ENCODE measurements at places on chromosomes 7 and 10. TPM values are rescaled to one million over a fixed set of nuclear protein-coding genes. Genes with fewer than 3 reads are reported as not detected.

- DNase-seq, result no peak
Measured at GRCh38 chr10:58963101-58963534, 213.3 kb upstream of the PHYHIPL start.

- no peak for DNase-seq
Measured at GRCh38 chr10:29030900-29031299, 258.0 kb upstream of the LYZL1 start.

GRCh38 chr10:107166403-107166802 lies 1.9 kb upstream of the SORCS1 start:
- no peak for DNase-seq

GRCh38 chr7:92732316-92733036 lies 103.9 kb downstream of the CDK6 start:
- no peak for DNase-seq

DNA sequence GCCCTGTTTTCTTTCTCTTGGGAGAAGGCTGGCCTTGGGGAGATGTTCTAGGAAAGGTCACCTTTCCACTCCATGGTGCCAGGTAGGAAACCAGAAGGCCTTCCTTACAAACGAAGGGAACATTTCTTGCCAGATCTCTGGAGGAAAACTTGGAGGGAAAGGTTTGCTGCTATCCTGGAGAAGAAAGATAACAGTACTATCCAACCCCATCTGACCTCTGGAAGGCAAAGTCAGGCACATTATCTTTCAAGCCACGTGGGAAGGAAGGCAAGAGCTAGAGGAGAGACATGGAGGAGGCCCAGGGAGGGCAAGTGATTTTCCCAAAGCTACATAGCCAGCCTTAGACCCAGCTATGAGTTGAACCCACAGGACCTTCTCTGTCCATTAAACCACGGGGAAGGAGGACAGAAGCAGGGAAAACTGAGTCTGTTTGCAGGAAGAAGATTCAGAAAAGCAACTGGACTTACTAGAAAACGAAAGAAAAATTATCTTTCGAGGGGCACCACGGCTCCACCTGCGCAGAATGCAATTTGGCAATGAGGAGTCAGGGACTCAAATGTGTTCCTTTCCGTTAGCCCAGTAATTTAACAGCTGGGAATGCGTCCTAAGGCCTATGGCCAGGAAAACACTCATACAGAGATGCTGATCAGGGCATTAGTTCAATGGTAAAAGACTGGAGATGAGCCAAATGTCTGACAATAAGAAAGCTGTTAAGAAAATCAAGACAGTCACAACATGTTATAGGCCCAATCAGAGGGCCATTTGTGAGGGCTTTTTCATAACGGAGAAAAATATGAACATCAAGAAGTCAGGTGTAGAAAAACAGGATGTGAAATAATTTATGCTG lies 32.0 kb upstream of the PSAP start:
- no peak for DNase-seq

GRCh38 chr10:71032887-71033286 lies 144.5 kb upstream of the PCBD1 start:
- DNase-seq, result no peak

GRCh38 chr10:61684894-61685507 lies 22.3 kb downstream of the CABCOCO1 start:
- DNase-seq, result no peak

- no peak for DNase-seq
Measured at GRCh38 chr7:139830292-139830691, 1.2 kb downstream of the TBXAS1 start.

GRCh38 chr7:101486433-101487104 lies 123.9 kb downstream of the COL26A1 start:
- no peak for DNase-seq

DNA sequence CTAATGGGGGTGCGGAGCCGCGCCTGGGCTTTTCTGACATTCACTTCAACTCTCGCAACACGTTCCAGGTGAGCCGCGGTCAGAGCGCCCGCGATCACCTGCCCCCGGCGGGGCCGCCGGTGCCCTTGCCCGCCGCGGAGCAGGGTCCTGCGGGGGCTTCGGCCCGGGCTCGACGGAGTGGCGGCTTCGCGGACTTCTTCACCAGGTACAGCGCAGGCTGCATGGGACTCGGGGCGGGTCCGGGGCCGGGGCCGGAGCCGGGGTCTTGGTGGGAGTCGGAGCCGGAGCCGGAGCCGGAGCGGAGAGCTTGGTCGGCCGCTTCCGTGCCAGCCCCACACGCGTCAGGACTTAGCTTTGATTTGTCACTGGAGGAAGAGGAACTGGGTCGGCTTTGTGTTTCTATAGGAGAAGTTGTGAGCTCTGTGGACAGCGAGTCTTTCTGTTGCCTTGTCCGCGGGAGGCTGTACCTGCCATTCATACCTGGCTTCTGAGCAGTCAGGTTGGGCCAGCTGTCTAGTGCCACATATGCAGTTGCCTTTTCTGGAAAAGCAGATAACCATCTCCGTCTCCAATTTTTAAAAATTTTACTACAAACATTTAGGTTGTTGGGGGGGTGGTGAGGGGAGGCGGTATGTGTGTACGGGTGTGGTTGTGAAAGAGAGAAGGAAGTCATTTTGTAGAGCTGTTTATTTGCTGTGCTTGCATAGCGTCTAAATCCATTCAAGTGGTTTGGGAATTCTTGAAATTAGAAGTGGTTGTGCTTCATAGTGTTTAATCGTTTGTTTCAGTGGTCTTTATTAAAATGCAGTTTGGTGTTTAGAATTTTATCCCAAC lies 1.3 kb downstream of the TBC1D12 start:
- DNase-seq, result peak; percentile 26

DNA sequence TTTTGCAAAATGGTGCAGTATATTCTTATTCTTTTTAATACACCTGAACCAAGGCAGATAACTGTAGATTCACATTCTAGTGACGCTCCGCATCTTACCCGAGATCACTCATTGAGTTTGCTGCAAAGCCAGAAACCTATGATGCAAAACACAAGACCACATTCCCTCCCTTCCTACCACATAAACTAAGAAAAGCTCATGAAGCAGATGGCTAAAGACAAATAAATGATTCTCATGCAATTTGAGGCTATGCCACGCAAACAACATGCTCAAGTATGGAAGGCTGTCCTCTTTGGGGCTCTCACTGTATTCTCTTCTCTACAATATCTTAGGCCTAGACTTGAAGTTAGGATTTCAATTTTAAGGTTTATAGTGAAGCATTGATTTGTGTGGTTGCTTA lies 95.0 kb upstream of the BMPER start:
- no peak for DNase-seq

DNA sequence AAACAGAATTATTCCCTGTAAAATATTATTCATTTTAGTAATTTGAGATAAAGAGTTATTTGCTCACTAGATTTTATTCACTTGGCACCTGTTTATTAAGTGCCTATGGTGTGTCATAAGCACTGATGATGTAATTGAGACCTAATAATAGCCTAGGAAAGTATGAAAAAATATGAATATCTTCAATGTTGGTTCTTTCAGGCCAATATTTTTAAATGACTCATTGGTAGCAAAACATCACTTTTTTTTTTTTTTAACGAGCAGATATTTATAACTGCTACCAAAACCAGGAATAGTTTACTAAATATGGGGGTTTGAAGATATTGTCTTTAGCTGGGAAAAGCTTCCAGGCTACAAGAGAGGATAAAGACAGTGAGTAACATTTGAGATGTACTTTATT lies 228.0 kb downstream of the PRKG1 start:
- DNase-seq, result no peak

GRCh38 chr10:50508315-50509051 lies 115.3 kb downstream of the SGMS1 start:
- DNase-seq, result peak; percentile 41

GRCh38 chr7:21092766-21093702 lies 306.3 kb upstream of the SP8 start:
- no peak for DNase-seq

GRCh38 chr7:66250711-66251110 lies 45.6 kb downstream of the TPST1 start:
- no peak for DNase-seq

GRCh38 chr7:138663725-138664710 lies 37.1 kb downstream of the SVOPL start:
- DNase-seq, result peak; percentile 27

DNA sequence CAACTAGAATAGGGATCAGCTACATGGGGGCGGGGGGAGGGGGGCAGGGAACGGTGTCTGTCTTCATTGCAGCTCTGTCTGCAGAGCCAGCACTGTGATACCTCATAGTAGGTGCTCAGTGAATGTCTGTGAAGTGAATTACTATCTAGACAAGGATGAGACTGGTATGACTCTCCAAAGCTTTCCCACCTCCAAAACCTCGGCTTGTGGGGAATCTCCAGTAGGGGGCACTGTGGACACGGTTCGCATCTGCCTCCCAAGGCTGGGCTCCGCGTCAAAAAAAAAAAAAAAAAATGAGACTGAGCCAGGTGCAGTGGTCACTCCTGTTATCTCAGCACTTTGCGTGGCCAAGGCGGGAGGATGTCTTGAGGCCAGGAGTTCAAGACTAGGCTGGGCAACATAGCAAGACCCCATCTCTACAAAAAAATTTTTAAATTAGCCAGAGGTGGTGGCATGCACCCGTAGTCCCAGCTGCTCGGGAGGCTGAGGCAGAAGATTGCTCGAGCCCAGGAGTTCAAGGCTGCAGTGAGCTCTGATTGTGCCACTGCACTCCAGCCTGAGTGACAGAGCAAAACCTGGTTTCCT lies 9.6 kb downstream of the TRIM56 start:
- DNase-seq, result peak; percentile 43

DNA sequence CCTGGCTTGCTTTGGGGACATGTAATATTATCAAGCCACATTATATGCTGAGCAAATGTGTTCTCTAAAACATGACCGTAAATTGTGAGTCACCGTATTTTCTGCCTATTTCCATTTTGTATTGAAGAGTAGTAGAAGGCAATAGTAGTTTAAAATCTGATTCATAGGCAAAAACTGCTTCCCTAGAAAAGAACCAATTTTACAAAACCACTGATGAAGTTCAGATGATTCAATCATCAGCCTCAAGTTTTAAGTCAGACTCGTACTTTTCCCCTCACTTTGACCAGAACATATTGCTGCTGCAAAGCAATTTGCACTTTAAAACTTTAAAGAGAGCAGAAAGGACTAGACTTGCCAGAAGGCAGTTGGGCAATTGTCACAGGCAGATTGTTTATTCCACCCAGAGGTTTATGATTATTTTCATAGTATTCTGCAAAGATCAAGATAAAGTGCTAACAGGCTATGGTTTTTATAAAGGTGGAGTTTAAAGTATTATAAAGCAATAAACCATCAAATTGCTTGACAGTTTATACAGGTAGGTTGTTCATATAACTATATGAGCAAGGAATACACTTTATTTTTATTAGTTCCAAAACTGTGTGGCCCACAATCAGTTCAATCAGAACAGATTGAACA lies 168.2 kb downstream of the ETV1 start:
- no peak for DNase-seq

GRCh38 chr7:151748733-151749132 lies 128.2 kb downstream of the PRKAG2 start:
- no peak for DNase-seq

DNA sequence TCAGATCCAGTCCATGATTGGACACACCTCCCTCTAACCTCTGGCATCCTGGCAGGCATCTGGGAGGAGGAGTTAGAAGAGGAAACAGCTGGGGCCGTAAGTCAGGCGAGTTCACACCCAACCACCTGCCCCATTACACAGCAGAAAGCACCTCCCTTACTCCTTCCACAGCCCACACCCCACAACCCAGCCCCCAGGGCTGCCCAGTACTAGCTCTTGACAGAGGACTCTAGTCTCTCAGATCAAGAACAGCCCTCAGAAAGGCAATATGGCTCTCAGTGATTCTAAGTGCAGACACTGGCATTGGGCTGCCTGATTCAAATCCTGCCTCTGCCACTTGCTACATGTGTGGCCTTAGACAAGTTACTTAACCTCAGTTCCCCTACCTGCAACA lies 34.1 kb downstream of the KCNMA1 start:
- peak; percentile 47 for DNase-seq

DNA sequence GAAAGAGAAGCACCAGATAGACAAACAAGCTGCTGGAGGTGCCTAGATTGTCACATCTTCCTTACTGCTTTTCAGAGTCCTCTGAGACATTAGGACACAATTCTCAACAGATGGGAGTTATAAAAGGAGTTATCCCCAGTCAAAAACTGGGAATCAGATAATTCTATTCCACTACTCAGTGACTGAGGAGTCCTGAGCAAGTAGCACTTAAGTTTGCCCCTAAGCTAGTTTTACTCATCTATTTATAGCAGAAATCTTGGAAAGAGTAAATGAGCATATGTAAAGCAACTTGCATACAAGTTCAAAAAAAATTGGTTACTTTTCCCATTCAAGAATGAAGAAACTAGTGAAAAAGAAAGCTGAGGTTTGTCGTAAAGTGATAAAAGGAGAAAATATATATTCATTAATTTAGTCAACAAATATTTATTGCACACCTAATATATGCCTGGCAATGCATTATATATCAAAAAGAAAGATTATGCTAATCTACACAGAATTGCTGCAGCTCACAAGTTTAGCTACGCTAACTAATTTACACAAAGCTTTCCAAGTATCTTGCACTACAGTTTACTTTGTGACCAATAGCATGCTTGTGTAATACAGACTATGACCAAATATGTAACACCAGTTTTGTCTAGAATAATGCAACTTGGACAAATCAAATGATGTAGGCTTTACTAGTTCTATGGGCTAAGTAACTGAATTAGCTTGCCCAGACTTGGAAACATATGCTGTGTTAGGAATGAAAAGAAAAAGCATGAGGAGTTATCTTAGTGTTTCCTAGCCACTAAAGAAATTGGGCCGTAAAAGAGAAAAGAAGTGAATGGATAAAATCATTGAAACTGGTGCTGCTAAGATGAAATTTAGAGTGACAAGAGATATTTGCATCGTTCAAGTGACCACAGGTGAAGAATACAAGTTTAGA lies 106.3 kb downstream of the GRM3 start:
- no peak for DNase-seq

DNA sequence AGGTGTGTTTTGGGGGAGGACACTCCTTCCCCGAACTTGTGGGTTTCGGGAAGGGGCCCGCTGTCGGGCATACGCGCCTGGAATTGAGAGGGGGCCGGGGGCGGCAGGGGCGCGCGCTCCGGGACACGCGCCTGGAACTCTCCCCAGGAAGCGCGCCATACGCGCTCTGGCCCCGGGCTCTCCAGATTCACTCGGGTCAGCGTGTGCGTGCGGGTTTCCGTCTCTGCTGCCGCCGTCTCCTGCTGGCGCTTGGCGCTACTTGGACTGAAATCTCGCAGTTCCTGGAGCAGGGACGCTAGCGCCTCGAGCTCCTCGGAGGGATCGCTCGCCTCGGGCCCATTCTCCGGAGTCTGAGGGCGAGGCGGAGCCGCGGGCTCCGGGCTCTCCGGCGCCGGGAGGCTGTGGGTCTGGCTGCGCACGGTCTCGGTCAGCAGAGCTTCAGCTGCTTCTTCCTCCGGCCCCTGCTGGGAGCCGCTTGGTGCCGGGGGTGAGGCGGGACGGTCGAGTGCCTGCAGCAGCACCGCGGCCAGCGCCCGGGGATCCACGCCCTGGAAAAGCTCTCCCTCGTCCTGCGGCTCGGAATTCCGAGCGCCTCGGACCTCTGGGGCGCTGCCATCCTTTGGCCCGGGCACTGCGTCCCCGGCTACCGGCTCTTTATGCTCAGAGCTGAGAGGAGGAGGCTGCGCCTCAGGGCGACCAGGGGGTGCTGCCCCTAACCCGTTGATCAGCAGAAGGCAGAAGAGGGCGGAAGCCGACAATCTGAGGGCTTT lies 1.1 kb downstream of the VGF start:
- no peak for DNase-seq

The SLIT1 gene
- total RNA-seq, result 0.71 TPM

The VPS37D gene
- 0.16 TPM for total RNA-seq

The FAM25G gene
- total RNA-seq, result not detected

The MICALL2 gene
- 1.9 TPM for total RNA-seq

The AKR1B1 gene
- 101 TPM for total RNA-seq

The CTNNA3 gene
- total RNA-seq, result 1.3 TPM

The POR gene
- 32.2 TPM for total RNA-seq

The TAS2R41 gene
- not detected for total RNA-seq

The TSPAN15 gene
- total RNA-seq, result 3.8 TPM

The AZGP1 gene
- not detected for total RNA-seq

The STAM gene
- 20.8 TPM for total RNA-seq
